ENCODE measurements at places on chromosomes 7 and 10.

DNA sequence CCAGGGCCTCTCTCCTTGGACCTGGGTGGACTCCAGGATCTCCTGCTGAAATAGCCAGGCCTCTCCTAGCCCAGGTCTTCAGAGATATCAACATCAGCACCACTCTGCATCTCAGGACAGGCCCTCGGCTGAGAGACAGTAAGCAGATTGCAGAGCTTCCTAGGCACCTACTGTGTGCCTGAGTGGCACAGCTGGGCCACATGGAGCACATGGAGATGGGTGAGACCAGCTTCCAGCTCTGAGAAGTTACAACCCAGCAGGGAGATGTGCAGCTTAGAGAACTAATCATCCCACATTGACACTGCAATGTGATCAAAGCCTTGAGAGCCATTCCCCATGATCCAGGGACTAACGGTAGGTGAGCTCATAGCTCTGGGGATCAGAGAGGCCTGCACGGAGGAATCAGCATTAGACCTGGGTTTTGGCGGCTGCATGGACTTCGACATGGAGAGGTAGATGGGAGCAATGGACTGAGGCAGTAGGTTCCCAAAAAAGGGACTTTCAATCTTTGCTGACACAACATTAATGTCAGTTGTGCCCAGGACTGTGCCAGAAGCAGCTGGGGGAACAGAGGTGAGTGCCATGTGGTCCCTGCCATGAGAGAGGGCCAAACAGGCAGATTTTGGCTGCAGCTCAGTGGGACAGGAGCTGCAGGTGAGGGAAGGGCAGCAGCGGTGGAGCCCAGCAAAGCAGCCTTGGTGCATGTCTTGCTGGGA, 76.0 kb upstream of the LEP start:
- no peak for DNase-seq

- DNase-seq: no peak
These were observed 967 bp downstream of the GAD2 start for GRCh38 chr10:26217396-26218086.

GRCh38 chr10:119113751-119114732, 10.1 kb downstream of the DENND10 start:
- no peak for DNase-seq

- no peak for DNase-seq
These were observed 6.9 kb downstream of the ARMC3 start for GRCh38 chr10:22934726-22935125.

- no peak for DNase-seq
These were observed 40.2 kb upstream of the ATXN7L1 start for GRCh38 chr7:105916603-105917002.

- no peak for DNase-seq
These were observed 717.3 kb downstream of the XPNPEP1 start for GRCh38 chr10:109205929-109206585.

DNA sequence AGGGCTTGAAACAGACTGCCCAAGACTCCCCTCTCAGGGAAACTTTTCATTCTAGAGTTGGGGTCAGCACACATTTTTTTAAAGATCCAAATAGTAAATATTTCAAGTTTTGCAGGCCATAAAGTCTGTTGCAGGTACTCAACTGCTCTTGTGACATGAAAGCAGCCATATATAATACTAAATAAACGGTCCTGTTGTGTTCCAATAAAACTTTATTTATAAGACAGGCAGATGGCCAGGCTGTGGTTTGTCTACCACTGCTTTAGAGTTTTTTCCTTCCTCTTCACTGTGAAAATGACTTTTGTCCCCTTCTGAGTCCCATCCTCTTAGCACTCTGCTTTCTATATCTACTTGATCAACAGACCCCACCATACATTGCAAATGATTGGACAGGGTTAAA, 40.5 kb upstream of the TM9SF3 start:
- no peak for DNase-seq

DNA sequence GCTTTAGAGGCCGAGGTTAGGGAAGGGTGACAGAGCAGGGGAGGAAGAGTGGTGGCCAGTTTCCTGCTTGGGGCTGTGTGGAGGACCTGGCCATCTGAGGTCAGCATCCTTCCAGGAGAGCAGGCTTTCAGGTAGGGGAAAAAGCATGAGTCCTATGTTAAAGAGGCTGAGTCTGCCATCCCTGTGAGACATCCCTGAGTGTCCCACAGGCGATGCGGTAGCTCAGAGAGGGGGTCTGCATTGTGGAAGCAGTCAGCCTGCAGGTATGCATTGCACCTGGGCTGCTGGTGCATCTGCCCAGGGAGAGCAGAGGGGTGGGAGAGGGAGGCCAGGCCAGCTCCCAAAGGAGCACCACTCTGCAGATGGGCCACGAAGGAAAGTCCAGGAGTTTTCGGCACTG, 282.1 kb upstream of the ZNF32 start:
- DNase-seq: no peak

DNA sequence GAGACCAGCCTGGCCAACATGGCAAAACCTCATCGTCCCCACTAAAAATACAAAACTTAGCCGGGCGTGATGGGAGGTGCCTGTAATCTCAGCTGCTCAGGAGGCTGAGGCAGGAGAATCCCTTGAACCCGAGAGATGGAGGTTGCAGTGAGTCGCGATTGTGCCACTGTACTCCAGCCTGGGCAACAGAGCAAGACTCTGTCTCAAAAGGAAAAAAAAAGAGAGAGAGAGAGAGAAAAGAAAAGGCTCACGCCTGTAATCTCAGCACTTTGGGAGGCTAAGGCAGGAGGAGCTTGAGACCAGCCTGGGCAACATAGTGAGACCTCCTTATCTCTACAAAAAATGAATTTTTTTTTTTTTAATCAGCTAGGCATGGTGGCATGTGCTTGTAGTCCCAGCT, 157.6 kb downstream of the CUX1 start:
- no peak for DNase-seq
